ENCODE measurements at places on chromosomes 2 and 18.

DNA sequence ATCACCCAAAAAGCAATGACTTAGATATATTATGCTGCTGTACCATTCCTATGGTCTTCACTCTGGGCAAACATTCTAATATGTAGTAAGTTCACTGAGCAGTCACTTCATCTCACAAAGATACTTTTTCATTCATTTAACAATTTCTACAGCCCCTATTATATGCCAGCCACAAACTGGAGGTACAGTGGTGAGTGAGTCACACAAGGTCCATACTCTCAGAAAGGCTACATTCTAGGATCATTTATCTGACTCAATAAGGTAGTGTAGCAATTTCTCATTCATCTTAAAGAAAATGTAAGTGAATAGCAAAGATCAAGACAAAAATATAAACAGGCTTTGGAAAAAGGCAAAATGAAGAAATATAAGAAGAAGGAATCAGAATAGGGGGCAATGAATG lies 40.5 kb downstream of the NHEJ1 start:
- no peak for DNase-seq

- DNase-seq: no peak
These were observed 1.2 kb downstream of the COA5 start for GRCh38 chr2:98607104-98607503.

DNA sequence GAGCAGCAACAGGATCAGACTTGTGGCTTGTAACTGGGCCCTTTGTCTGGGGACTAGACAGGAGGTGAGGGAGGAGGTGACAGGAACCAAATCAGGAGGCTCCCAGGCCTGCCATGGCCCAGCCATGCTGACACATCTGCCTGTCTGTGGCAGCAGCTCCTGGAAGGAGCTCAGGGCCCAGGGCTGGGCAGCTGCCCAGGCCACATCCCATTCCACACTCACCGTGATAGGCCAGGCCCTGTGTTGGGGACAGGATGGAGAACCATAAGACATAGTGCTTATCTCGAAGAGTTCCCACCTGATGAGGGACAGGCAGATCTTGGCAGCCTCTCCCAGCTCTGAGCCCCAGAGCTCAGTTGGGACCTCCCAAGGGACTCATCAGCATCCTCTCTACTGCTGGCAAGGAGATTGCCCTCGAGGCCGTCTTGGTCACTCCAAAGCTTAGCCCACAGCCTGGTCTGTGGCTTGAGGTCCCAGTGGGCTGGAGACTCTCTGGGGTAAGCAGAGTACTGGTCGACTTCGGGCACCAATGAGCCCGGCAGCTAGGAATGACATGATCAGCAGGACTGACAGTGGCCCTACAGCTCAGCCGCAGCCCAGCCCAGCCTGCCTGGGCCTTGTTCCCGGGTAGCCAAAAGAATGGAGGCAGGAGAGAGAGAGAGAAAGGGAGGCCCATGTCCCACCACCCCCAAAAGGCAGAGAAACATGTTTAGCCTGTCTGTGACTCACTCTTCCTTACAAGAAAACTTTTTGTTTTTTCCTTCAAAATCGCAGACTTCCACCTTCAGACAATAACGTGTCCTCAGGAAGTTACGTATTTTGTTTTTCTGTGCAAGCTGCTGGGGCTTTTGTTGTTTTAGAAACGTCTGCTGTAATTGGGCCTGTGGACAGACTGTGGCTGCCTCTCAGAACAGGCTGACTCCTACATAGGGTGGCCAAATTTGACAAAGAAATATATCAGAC lies 82.1 kb downstream of the HS1BP3 start:
- DNase-seq: no peak

DNA sequence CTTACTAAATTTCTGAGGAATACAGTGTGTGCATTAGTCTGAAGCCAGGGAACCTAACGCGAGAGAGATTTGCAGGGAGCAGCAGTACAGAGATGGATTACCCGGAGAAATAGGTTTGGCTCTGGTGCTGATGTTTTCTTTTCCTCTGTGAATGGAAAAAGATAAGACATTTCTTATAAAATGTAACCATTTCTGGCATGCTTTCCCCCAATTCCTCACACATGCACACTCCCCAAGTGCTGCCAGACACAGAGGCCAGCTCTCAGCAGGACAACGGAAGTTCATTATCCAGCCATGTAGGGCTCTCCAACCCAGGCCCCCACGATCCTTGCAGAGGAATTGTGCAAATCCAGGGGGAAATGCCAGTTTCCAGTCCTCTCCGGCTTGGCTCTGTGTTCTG lies 224.5 kb upstream of the MGAT5 start:
- no peak for DNase-seq

DNA sequence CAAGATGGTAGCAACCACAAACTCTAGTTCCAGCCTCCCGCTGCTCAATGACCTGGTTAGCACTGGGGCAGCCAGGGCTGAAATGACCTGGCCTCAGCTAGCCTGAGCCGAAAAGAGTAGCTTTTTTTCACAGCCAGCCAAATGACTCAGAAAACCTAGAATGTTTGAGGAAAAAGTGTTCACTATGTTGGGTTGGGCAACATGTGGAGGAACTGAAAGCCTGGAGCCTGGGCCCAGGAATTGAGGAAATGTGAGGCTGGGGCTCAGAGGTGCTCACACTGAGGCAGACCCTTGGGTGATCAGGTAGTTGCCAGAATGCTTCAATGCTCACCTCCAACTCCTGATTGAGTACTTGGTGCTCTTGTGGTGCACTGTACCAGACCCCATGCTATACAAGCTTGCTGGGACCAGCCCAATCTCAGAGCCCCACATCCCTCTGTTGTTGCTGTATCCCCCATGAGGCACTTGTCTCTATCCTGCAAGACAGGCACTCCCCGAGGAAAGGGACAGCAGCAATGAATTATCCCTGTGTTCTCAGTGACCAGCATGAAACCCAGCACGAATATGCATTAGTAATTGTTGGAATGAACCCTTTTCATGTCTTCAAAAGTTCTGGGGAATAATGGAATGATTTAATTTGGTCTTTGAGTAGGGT lies 116.2 kb downstream of the USP34 start:
- no peak for DNase-seq

GRCh38 chr2:120396013-120396860 lies 50.3 kb downstream of the INHBB start:
- DNase-seq: no peak

DNA sequence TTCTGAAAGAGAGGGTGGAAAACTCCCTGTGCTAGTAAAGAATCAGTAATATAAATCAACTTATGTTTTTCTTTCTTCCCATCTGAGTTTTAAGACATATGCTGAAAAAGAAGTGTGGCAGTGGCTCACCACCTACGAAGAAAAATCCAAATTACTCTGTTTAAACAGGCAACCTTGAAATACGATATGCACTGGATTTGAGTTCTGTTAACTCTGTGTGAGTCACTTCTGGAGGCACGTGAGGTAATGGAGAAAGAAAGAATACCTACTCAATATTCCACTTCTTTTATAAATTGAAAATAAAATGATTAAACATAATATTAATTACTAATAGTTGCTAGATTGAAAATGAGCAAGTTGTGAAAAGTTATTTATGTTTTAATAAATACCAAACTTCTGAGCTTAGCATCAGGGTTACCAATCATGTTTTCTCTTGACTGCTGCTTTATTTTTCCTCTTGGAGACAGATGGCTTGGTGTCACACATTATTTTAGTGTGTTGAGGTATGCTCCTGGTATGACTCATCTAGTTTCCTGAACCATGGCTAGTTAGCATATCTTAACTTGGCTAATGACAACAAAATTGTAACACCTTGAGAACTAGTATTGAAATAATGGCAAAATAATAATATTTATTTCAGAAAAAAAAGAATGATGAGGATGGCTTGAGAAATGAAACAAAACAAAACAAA lies 1705.5 kb upstream of the PIK3C3 start:
- DNase-seq: no peak

GRCh38 chr2:229265727-229266126 lies 5.4 kb downstream of the PID1 start:
- no peak for DNase-seq

GRCh38 chr18:72235422-72235821 lies 308.7 kb downstream of the CBLN2 start:
- DNase-seq: no peak

GRCh38 chr2:42196403-42197267 lies 27.5 kb downstream of the EML4 start:
- DNase-seq: no peak

DNA sequence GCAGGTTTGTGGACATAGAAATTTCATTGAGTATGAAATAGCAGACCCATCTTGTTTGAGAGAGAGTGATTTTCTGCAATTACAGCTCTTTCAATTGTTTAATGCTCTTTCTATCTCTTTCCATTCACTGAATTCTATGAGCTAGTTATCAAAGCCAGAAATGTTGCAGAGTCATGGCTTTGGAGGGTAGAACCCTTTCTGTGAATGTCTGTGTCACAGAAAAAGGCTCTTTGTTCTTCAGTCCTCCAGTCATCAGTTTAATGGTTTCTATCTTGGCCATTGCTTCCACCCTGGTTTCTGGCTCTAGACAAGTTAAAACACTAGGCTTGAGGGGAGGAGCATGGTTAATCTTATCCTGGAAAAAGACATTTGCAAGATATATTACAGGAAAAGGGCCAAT lies 655.0 kb downstream of the STK39 start:
- DNase-seq: no peak

DNA sequence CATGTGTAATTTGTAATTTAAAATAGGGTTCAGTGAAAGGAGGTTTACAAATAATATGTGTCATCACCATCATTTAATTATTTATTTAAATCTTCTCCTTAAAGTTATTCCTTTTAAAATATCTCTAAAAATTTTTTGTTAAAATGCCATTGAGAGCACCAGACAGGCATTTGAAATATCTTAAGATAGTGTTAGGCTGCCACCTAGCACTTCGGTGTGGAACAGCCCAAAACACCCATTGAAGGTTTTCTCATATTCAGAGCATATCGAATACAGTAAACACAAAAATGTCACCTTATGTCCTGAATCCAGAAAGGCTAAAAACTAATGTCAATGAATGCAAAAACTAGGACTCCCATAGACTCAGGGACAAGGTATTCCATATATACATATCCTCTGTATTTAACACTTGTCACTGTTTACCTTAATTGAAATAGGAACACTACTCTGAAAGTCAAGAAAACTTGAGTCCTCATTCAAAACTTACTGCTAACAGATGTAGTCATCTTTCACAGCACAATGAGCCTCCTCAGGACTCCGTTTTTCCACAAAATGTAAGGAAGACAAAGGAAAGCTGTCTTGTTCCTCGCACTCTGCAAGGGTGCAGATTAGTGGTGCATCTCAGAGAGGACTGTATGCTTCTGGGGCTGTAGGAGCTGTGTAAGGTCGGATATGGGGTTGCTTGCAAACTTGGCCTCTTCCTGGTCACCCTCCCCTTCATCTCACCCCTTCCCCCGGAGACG lies 329.5 kb downstream of the PAX3 start:
- DNase-seq: no peak

DNA sequence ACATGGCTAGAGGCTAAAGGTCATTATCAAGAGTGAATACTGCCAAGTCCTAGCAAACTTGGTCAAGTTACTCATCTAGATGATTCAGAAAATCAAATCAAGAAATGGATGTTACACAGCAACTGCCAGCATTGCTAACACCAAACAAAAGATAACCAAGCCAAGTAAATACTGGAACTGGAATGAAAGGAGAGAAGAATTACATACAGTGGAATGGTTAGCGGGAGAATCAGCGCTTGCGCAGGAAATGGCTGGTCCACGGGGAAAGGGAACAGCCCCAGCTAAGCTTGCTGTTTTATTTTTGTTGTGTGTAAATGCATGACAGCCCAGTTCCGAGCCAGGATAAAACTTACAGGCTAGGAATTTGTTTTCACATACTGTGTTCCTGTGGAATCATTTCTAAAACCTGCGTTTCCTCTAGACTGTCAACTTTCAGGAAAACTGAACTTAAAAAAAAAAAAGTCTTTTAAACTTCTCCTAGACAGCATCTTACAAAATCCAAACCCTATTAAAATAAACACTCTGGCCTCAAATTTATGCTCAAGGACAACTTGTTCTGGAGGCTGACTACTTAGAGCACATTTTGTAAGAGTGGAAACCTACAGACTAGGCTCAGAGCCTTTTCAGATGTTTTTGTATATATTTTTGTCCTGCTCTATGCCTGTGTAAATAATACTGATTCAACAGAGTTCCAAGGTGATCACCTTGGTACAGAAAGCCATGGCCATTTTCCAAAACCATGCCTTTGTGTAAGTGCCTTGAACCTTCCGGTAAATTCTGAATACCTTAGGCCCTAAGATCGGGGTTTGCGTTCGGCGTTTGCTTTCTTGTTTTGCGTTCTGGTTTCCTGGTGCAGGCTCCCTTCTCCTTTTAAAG lies 30.7 kb upstream of the TXNDC2 start:
- no peak for DNase-seq

DNA sequence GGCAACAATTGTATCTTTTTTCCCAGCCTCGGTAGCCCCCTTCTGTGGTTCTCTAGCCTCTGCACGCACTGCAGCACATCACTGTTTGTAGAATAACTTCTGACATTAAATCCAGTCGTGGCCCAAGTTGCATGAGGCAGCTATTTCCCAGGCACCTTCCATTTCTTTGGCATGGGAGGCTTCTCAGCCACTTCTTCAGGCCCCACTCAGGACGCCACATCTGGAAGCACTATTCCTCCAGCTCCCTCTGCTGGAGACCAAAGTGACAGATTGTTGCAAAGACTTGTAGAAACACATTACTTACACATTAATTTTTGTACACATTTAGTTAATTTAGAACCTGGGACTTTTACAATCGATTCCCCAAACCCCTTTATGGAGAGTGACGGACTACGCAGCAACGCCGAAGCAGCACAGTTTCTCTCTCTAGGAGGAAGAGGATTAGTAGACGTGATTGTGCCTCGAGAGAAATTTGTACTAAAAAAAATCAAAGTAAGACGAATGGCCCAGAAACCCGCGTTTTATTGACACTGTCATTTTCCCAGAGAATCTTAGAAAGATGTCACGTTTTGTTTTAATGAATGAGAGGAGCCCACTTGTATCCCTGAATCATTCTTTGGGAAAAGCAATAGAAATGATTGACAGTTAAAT lies 57.8 kb upstream of the RGPD5 start:
- DNase-seq: no peak

- no peak for DNase-seq
These were observed 32.0 kb downstream of the ERCC3 start for GRCh38 chr2:127261804-127262406.

GRCh38 chr2:14255135-14255820 lies 377.2 kb upstream of the LRATD1 start:
- no peak for DNase-seq

DNA sequence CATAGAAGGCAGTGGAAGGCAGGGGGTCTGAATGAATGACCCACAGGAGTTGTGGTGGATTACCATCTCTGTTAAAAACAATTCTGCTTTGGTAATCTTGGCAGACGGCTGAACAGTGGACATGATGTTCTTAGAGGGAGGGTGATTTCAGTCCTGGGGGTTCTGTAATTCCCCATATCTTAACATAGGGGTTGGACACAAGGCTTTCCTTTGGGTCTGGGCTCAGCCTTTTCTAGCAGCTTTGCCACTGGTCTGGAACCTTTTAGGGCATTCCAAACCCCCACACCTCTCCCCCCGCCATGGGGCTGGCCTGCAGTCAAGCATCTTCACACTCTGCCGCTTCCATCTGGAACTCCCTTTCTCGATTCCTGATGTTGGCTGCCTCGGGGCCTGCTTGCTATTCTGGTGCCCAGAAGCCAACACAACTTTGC lies 50.3 kb downstream of the RPL37A start:
- DNase-seq: no peak

GRCh38 chr2:199462347-199462955 lies 4.7 kb upstream of the SATB2 start:
- DNase-seq: peak; percentile 31

- DNase-seq: no peak
These were observed 259.7 kb downstream of the CDCA7 start for GRCh38 chr2:173614265-173614930.

Measured in activated T-cell treated with anti-CD3 and anti-CD28 coated beads, Interleukin-2, amount 50 U/mL, for 24 hours (primary cell).